Small intestine (tissue), 16 donors: ENCODE measurements at places on chromosomes 1 and 21.

DNA sequence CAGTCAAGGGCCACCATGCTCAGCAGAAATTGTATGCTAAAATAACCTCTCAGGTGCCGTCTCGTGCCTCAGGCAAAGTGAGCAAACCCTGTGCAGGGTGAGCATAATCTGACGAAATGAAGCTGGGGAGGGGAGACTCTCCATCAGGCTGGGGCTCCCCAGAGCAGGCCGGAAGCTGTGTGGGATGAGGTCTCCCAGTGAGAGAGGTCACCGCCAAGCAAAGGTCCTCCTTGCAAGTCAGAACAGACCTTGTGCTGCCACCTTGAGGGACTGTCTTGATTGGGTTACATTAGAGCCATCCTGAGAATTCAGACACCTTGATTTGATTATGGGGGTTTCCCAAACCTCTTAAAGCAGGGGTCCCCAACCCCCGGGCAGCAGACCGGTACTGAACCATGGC is 64.2 kb downstream of the ZNF684 start:
- no peaks in the 10 kb centered on the region for H3K27me3 ChIP-seq
- no peak for DNase-seq
- no peaks in the 10 kb centered on the region for H3K4me1 ChIP-seq

DNA sequence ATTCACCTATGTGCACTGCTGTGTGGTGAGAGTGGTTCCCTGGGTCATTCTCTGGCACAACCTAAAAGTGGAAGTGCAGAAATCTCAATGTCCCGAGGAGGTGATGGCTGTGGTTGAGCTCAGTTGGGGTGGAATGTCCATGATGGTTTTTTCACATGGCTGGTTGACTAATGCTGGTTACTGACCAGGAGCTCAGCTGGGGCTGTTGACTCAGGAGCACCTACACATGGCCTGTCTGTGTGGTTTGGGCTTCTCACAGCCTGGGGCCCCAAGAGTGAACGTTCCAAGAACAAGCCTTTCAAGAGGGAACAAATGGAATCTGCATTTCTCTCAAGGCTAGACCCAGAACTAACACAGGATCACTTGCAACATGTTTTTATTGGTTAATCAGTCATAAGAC is 6.4 kb upstream of the KANK4 start:
- DNase-seq: no peak
- H3K4me1 ChIP-seq: no peaks in the 10 kb centered on the region
- no peak overlapping the region for H3K27ac ChIP-seq
- no peak overlapping the region for H3K4me3 ChIP-seq
- H3K27me3 ChIP-seq: no peaks in the 10 kb centered on the region

GRCh38 chr1:17674726-17675500 is 80.2 kb upstream of the ACTL8 start:
- H3K27ac ChIP-seq: no peak overlapping the region
- no peak overlapping the region for H3K4me3 ChIP-seq
- H3K4me1 ChIP-seq: no peaks in the 10 kb centered on the region
- peak; percentile 63 for DNase-seq
- no peaks in the 10 kb centered on the region for H3K36me3 ChIP-seq

DNA sequence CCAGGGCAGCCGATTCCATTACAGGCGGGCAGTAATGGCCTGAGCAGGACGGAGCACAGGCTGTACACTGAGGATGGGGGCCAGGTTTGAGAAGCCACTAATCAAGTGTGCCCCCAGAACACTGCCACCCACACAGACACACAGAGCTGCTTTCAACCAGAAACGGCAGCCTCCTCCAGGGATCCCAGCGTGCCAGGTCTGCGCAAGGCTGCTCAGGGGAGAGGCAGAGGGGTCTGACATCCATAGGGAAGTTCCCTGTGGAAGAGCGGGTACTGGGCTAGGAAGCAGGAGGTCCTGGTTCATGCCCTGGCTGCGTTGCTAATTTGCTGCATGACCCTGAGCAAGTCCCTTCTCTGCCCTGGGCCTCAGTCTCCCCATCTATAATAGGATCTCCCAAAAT is 26.1 kb upstream of the ALDH4A1 start:
- H3K4me3 ChIP-seq: no peak overlapping the region
- no peak overlapping the region for H3K27ac ChIP-seq
- H3K4me1 ChIP-seq: peaks cover 9% of the 10 kb centered on the region
- DNase-seq: no peak

DNA sequence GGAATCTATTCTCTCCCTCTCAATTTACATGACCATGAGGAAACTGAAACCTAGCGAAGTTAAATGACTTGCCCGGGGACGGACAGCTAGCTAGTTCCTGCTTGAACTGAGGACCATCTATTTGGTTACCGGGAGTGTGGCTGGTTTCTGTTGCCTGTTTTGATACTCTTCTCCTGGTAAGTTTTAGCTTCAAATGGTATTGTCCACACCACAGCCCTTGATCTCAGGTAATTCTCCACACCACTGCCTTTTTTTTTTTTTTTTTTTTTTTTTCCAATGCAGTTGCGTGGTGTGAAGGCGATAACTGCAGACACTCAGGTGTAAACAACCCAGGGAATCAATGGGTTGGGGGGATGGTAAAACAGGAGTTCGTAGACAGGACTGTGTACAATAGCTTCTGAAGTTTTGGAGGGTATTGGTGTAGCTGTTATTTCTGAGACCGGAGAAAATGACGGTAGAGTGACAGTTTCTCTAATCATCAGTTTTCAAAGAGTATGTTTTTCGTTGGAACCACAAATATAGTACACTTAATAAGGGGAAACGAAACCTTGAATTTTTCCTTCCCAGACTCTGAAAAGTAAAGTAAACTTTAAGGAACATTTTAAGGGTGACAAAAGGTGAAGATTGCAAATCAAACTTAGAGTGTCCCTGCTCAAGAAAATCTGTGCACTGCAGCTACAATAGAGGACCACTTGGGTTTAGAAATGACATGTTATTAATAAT is 125.3 kb upstream of the CACYBP start:
- no peaks in the 10 kb centered on the region for H3K36me3 ChIP-seq
- H3K4me3 ChIP-seq: peak overlapping the region; percentile 51
- H3K27ac ChIP-seq: peak overlapping the region; percentile 32

DNA sequence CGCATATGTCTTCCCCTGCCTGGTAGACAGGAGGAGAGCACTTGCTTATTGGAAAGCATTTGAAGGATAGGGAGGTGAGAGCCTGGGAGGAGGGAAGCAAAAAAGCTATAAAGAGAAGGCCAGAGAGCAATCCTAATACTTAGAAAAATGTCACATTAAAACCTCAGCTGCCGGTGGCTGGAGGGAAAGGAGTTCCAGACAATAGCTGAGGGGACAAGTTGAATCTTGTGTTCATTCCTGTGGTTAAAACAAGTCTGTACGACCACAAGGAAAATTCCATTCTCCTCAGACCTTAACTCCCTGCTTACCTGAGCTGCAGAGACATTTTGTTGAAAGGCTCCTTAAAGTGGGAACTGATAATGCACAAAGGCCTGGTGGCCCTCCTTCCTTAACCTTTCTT is 218.8 kb upstream of the CAMK1G start:
- no peaks in the 10 kb centered on the region for H3K27me3 ChIP-seq
- no peak for DNase-seq
- no peak overlapping the region for H3K27ac ChIP-seq
- H3K4me1 ChIP-seq: no peaks in the 10 kb centered on the region
- H3K36me3 ChIP-seq: no peaks in the 10 kb centered on the region

DNA sequence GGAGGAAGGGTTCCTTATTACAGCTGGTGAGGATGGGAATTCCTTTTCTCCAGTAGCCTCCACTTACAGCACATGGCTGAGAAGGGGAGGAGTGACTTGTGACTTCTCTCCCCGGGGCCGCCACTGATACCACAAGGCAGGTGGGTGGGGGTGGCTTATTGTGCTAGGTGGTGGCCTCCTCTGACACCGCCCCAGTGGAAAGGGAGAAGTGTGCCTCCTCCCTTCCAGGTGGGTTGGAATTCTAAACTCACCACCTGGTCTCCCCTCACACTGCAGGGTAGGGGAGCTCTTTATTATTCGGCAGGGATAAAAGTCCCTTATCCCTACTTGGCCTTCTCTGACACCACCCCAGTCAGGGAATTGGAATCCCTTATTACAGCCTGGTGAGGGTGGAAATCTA is 89.5 kb downstream of the CCDC30 start:
- H3K27ac ChIP-seq: no peak overlapping the region
- no peaks in the 10 kb centered on the region for H3K4me1 ChIP-seq
- H3K4me3 ChIP-seq: no peak overlapping the region
- DNase-seq: no peak
